ENCODE measurements at places on chromosomes 16 and 17.
A peak's percentile ranks its signal among the peaks of the same experiment; 100 is the strongest.

GRCh38 chr17:81252326-81252986 is 13.3 kb downstream of the NDUFAF8 start:
- no peaks in the 10 kb centered on the region for H3K27me3 ChIP-seq
- no peak for DNase-seq
- H3K27ac ChIP-seq = no peak overlapping the region
- peaks cover 8% of the 10 kb centered on the region for H3K36me3 ChIP-seq

- H3K27ac ChIP-seq = no peak overlapping the region
- H3K27me3 ChIP-seq = no peaks in the 10 kb centered on the region
- no peak for DNase-seq
- peaks cover 20% of the 10 kb centered on the region for H3K4me1 ChIP-seq
- no peaks in the 10 kb centered on the region for H3K36me3 ChIP-seq
These were observed 1.4 kb upstream of the CTRB1 start for GRCh38 chr16:75217389-75217851.

DNA sequence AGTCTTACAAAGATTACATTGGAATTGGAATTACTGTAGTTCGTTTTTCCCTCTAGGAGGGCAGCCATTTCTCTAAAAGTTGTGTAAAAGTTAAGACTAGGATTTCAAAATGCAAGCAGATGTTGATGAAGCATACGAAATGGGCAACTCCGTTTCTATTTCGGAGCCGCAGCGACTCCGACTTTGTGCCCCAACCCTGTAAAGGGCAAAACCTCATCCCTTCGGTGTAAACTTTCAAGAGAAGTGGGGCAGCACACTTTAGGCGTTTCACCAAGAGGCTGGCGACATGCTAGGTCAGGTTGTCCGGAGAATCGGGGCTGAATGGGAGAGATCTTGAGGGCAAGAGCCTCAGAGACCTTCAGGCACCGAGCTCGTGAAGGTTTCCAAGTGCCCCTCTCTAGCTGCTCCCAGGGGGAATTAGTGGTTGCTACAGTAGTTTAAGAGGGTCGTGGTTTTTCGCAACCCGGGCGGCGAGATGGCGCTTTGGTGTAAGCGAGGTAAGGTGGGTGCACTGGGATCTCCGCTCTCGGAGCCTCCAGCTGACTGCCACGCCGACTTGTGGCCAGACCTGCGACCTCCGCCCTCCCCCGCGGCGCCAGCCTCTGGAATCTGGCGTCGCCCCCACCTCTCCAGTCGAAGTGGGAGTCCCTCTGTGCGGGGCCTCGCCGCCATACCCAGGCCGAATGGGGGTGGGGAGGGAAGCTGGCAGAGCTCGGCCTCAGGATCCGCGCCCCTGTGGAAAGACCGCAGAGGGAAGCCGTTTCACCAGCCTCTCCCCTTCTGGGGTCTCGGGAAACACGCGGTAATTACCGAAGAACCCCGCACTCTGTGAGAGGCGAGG is 1.0 kb upstream of the HEXIM2 start:
- H3K27me3 ChIP-seq = no peaks in the 10 kb centered on the region
- peaks cover 23% of the 10 kb centered on the region for H3K36me3 ChIP-seq
- H3K4me3 ChIP-seq = peak overlapping the region; percentile 96
- peak; percentile 63 for DNase-seq

DNA sequence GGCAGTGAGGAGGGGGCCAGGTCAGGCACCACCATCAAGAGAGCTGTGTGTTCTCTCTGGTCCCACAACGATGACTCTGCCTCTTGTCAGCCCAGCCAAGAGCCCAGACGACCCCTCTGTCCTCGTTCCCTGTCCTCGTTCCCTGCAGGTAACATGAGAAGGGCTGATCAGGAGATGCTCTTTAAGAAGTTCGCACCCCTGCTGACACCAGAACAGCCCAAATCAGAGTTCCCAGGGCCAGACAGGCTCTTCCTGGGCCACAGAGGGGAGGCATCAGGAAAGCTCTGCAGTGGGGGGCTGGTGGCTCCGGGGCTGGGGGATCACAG is 13.5 kb upstream of the DNAI2 start:
- no peaks in the 10 kb centered on the region for H3K4me1 ChIP-seq
- H3K4me3 ChIP-seq = no peak overlapping the region
- H3K27me3 ChIP-seq = no peaks in the 10 kb centered on the region
- no peaks in the 10 kb centered on the region for H3K36me3 ChIP-seq
- DNase-seq = no peak
- H3K27ac ChIP-seq = no peak overlapping the region

GRCh38 chr16:66262253-66263167 is 104.0 kb upstream of the CDH5 start:
- H3K4me3 ChIP-seq = no peak overlapping the region
- no peak for DNase-seq
- peaks cover 4% of the 10 kb centered on the region for H3K4me1 ChIP-seq
- H3K27ac ChIP-seq = no peak overlapping the region
- no peaks in the 10 kb centered on the region for H3K36me3 ChIP-seq

DNA sequence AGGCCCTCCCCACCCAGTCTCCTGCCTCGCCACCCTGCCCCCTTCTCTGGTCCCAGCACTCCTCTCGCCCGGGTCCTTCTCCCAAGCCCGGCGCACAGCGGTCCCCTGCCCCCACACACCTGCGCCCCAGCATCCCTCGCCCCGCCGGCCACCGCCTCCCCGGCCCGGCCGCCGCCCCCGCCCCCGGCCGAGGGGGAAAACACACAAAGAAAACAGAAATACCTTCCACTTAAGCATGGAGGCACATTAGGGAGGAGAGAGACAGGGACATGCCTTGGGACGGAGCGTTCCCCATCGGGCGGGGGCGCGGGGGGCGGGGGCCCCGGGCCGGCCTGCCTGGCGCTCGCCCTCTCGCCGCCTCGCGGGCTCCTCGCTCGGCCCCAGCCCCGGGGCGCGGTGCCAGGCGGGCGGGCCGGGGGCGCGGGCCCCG is 326 bp downstream of the SRCIN1 start:
- no peak for DNase-seq
- peak overlapping the region; percentile 45 for H3K4me3 ChIP-seq
- H3K36me3 ChIP-seq = no peaks in the 10 kb centered on the region
- peaks cover 66% of the 10 kb centered on the region for H3K27me3 ChIP-seq

- H3K4me1 ChIP-seq = no peaks in the 10 kb centered on the region
- H3K27me3 ChIP-seq = no peaks in the 10 kb centered on the region
- no peak overlapping the region for H3K4me3 ChIP-seq
- no peak overlapping the region for H3K27ac ChIP-seq
- peaks cover 14% of the 10 kb centered on the region for H3K36me3 ChIP-seq
- no peak for DNase-seq
These were observed 27.6 kb downstream of the NXPH3 start for GRCh38 chr17:49603238-49603637.

DNA sequence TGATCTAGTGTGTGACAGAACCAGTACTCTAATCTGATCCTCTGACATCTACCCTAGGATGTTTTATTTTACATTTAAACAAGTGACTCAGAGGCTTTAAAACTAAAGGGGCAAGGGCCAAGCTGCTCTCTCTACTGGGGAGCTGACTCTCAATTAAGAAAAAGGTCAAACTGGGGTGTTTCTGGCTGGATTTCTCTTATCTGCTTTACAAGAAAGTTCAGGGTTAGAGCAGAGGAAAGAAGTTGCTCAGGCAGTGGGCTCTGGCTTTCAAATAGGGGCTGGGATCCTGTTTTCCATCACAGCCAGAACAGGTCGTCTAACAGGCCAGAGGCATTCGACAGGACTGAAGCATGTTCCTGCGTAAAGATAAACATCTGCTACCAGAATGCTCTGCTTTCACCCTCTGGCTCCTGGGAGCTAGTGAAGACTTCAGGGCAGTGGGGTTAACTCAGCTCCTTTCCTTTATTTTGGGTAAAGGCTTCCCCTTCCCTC is 8.5 kb downstream of the MMP28 start:
- H3K36me3 ChIP-seq = no peaks in the 10 kb centered on the region
- no peak overlapping the region for H3K27ac ChIP-seq
- H3K4me3 ChIP-seq = no peak overlapping the region

DNA sequence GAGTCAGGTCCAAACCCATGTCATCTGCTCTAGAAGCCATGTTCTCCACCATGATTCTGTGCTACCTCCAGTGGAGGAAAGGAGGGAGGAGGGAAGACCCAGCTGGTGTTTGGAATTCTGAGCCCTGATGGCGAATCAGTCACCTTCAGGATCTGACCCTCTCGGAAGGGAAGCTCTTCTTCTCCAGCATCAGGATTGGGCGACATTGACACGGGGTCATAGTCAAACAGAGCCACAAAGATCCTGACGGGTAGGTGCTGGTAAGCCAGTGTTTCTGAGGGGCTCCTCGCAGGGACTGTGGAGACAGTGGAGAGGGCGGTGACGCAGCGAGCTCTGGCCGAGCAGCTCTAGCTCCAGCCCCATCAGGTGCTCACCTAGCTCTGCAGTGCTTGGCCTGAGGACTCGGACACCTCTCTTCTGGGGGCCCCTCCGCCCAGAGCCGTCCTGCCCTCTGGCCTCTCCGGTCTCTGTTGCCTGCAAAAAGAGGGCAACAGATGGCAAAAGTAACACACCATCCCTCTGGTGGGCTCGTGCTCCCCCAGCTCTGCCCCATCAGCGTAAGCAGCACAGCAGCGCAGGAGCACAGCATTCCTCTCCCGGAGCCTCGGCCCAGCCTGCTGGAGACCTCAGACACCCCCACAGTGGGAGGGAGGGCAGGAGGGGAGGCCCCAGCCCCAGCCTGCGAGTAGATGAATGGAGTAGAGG is 21.0 kb downstream of the TSPOAP1 start:
- no peak for DNase-seq
- peaks cover 3% of the 10 kb centered on the region for H3K36me3 ChIP-seq
- no peaks in the 10 kb centered on the region for H3K4me1 ChIP-seq
- no peaks in the 10 kb centered on the region for H3K27me3 ChIP-seq
- H3K4me3 ChIP-seq = no peak overlapping the region

GRCh38 chr16:48394355-48394703 is 9.1 kb upstream of the SIAH1 start:
- DNase-seq = no peak
- H3K27ac ChIP-seq = peak overlapping the region; percentile 32
- no peak overlapping the region for H3K4me3 ChIP-seq
- no peaks in the 10 kb centered on the region for H3K36me3 ChIP-seq
- no peaks in the 10 kb centered on the region for H3K27me3 ChIP-seq
- peaks cover 9% of the 10 kb centered on the region for H3K4me1 ChIP-seq

DNA sequence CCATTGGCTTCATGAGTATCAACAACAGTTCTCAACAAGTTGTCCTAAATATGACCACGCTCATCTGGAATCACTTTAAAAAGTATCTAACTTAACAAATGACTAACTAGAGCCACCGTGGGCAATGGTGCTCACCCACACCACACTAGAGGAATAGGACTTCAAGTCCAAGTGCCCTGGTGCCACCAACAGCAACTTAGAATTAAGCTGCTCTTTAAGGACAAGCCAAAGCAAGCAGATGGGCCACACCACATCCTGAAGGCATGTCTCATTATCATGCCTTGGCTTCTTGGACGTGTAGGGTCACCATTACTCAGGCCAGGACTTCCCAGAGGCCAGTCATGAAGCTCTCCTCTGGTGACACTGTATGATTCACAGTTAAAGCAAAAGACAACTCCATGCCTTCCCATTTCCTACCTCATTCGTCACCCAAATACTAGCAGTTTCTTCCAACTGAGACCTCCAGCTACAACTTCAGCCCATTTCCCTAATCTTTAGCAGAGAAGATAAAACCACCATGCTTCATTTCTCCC is 9.4 kb upstream of the SLC6A4 start:
- H3K4me3 ChIP-seq = no peak overlapping the region
- H3K36me3 ChIP-seq = peaks cover 23% of the 10 kb centered on the region
- DNase-seq = no peak
- peaks cover 5% of the 10 kb centered on the region for H3K27me3 ChIP-seq
- H3K4me1 ChIP-seq = no peaks in the 10 kb centered on the region

DNA sequence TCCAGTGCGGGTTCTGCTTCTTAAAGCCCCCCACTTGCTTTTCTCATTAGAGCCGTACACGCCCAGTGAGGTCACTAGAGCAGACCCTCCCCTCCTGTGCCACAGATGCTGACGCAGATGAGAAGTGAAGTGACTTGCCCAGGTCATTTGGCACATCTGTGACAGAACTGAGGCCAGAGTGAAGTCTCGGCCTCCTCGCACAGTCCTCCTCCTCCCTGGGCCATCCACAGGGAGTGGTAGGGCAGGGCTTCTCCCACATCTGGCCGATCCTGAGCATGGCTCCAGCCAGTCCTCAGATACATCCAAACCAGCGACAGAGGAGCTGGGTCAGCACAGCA is 15.3 kb upstream of the TBX2 start:
- no peak overlapping the region for H3K4me3 ChIP-seq
- H3K4me1 ChIP-seq = peaks cover 3% of the 10 kb centered on the region
- H3K27me3 ChIP-seq = peaks cover 5% of the 10 kb centered on the region
- no peaks in the 10 kb centered on the region for H3K36me3 ChIP-seq
- H3K27ac ChIP-seq = no peak overlapping the region
- DNase-seq = no peak

DNA sequence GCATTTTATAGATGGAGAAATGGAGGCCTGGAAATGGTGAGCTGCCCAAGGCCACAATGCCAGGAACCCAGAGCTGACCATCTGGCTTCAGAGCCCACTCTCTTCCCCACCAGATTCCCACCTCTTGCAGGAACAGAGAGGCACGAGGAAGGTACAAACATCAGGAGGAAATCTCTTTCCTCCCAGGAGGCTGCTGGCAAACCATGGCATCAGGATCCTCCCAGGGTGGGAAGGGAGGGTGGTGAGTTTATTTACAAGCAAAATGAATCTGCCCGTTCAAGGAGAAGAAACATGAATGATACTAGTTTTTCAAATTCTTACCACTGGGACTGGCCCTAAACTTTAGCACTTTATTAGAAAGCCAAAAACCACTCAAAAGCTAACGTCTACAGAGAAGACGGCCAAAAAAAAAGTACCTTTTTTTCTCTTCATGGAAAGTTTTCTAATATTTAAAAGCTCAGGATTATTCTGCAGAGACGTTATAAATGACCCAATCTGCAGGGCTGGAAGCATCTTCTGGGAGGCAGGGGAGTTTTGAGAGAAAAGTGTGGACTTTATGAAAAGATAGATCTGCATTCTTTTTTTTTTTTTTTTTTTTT is 79.1 kb downstream of the NXN start:
- no peaks in the 10 kb centered on the region for H3K4me1 ChIP-seq
- H3K4me3 ChIP-seq = no peak overlapping the region
- no peak for DNase-seq
- no peaks in the 10 kb centered on the region for H3K36me3 ChIP-seq
- no peak overlapping the region for H3K27ac ChIP-seq

DNA sequence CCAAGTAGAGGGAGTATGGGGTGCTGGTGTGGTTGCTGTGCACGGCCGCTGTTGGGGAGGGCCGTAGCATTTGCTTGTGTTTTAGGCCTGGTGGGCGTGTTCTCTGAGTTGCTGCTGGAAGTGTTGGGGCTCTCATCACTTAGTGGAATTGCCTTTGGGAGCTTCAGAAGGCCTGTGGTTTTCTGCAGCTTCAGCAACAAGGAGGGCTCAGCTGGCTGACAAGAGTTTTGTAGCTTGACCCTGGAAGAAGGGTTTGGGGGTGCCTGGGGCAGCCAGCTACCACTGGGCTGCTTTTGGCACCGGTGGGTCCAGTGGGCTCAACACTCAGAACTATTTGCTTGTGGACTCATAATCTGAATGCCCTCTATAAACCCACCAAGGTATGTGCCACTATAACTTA is 30.9 kb downstream of the HAPSTR1 start:
- no peaks in the 10 kb centered on the region for H3K27me3 ChIP-seq
- H3K36me3 ChIP-seq = peaks cover 25% of the 10 kb centered on the region
- H3K4me1 ChIP-seq = peaks cover 68% of the 10 kb centered on the region
- no peak overlapping the region for H3K4me3 ChIP-seq
- peak overlapping the region; percentile 36 for H3K27ac ChIP-seq
- DNase-seq = no peak
